ENCODE measurements at places on chromosomes 11 and 22. TPM values are rescaled to one million over a fixed set of nuclear protein-coding genes. Genes with fewer than 3 reads are reported as not detected.

- no peaks in the 10 kb centered on the region for H3K36me3 ChIP-seq
- DNase-seq, result peak; percentile 45
- peaks cover 56% of the 10 kb centered on the region for H3K4me1 ChIP-seq
These were observed 2.0 kb downstream of the CLCF1 start for GRCh38 chr11:67371189-67371910.

Gene DDI1
- not detected for total RNA-seq

DNA sequence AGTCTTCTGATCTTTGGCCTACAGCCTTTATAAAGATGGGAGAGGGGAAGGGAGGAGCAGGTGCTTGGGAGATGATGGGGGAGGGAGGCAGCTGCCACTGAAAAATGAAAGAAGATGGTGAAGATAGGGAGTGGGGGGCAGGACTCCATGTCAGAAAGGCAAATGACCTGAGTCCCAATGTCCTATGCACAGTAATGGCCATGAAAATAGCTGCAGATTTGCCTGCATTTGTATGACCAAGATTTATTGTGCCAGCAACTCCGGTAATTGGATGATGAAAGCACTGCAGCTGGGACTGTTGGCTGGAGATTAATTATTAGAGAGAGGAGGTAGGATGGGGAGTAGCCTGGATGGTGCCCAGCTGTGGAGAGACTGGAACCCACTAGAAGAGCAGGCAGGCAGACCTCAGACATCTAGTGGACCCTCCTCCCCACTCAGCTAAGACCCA lies 36.1 kb downstream of the NEU3 start:
- no peaks in the 10 kb centered on the region for H3K27me3 ChIP-seq
- no peaks in the 10 kb centered on the region for H3K4me1 ChIP-seq
- no peak for DNase-seq
- no peaks in the 10 kb centered on the region for H3K36me3 ChIP-seq
- H3K4me3 ChIP-seq, result no peak overlapping the region
- no peak overlapping the region for H3K27ac ChIP-seq

- no peak for DNase-seq
- peaks cover 5% of the 10 kb centered on the region for H3K4me1 ChIP-seq
- no peak overlapping the region for H3K27ac ChIP-seq
- no peaks in the 10 kb centered on the region for H3K36me3 ChIP-seq
These were observed 17.7 kb downstream of the CDKN1C start for GRCh38 chr11:2867722-2868505.

- no peaks in the 10 kb centered on the region for H3K36me3 ChIP-seq
- DNase-seq, result peak; percentile 6
- H3K27ac ChIP-seq, result no peak overlapping the region
- H3K4me1 ChIP-seq, result no peaks in the 10 kb centered on the region
- no peak overlapping the region for H3K4me3 ChIP-seq
These were observed 1031.8 kb downstream of the NTM start for GRCh38 chr11:132402071-132402684.

DNA sequence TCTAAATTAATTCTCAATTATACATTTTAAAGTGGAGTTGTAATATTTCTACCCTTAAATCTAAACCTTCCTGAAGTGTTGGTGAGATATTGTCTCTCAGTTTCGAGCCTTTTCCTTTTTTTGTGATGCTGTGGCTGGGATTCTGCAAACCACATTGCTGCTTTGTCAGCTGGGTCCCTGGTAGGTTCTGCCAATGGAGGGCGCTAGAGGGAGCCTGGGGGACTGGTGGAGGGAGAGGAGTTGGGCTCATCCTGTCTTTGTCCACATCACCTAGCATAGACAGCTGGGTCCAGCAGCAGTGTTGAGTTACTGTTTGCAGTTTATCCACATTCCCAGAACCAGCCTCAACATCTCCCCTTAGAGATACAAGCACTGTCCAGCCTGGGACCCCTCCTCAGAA lies 41.0 kb downstream of the TRAF6 start:
- no peaks in the 10 kb centered on the region for H3K36me3 ChIP-seq
- no peak overlapping the region for H3K4me3 ChIP-seq
- peak; percentile 42 for DNase-seq
- no peaks in the 10 kb centered on the region for H3K4me1 ChIP-seq
- H3K27ac ChIP-seq, result no peak overlapping the region

DNA sequence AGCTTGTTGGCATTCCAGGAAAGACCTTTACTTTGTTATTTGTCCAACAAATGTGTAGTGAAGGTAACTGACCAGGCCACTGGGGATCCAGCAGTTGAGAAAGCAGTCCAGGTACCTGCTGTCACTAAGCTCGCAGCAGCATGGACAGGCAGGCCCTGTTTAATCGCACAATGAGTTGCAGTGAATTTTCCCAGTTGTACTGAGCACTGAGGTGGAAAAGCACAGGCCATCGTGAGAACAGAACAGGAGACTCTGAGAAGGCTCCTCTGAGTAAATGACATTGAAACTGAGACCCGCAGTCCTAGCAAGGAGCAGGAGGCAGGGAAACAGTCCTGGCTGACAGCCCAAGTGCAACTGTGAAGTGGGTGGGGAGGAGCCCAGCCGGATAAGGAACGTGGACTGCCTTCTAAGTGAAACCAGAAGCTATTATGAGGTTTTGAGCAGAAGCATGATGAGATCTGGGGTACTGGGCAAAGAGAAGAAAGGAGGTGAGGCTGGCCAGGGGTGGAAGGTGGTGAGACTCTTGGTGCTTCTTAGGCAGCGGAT lies 39.8 kb upstream of the CDON start:
- H3K36me3 ChIP-seq, result no peaks in the 10 kb centered on the region
- no peaks in the 10 kb centered on the region for H3K27me3 ChIP-seq
- H3K27ac ChIP-seq, result no peak overlapping the region
- H3K4me1 ChIP-seq, result no peaks in the 10 kb centered on the region

DNA sequence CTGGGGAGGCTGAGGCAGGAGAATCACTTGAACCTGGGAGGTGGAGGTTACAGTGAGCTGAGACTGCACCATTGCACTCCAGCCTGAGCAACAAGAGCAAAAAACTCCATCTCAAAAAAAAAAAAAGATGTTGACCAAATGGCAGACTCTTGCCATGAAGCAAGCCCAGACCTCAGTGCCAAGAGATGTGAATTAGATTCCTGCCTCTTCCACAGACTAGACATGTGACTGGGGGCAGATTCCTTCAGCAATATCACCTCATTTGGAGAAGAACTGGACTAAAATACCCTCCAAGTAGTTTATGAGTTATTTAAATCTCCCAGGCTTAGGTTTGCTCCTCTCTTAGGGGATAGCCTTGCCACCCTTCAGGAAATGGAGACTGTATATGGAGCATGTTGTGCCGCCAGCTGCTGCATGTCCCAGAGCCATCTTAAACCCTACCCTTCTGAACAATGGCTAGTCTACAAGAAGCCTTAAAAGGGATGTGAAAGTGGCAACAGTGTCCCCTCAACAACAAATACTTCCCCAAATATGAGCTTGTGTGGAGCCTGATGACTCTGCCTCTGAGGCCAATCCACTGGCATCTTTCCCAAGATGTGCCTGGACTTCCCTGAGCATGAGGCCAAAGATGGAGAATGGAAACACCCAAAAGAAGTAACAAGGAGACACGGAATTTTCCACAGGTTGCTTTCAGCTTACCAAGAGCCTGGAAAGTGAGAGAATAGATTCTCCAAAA lies 763 bp upstream of the MS4A7 start:
- H3K4me3 ChIP-seq, result no peak overlapping the region
- DNase-seq, result no peak
- H3K27ac ChIP-seq, result no peak overlapping the region
- no peaks in the 10 kb centered on the region for H3K36me3 ChIP-seq
- H3K4me1 ChIP-seq, result peaks cover 7% of the 10 kb centered on the region

- H3K4me1 ChIP-seq, result no peaks in the 10 kb centered on the region
- no peaks in the 10 kb centered on the region for H3K36me3 ChIP-seq
- DNase-seq, result no peak
- H3K27ac ChIP-seq, result no peak overlapping the region
These were observed 109.8 kb upstream of the SYT13 start for GRCh38 chr11:45395947-45396346.

DNA sequence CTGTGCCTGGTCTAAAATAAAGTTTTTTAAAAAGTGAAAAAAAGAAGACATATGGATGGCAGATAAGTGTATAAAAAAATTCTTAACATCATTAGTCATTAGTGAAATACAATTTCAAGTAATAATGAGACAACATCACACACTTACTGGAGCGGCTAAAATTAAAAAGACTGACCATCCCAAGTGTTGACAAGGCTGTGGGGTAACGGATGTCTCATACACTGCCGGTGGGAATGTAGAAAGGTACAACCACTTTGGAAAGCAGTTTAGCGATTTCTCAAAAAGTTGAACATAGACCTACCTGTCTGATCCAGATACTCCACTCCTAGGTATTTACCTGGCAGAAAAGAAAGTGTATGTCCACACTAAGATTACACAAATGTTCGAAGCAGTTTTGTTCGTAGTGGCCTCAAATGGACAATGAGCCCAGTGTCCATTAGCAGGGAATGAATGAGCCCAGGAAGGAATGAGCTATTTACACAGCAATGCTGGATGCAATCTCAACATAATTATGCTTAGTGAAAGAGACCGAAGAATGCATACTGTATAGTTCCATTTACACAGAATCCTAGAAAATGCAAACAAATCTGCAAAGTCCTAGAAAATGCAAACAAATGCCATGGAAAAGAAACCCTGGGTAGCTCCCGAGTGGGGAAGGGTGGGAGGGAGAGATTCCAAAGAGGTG lies 6.7 kb upstream of the MUC2 start:
- H3K4me3 ChIP-seq, result no peak overlapping the region
- H3K27ac ChIP-seq, result no peak overlapping the region
- H3K4me1 ChIP-seq, result peaks cover 11% of the 10 kb centered on the region
- no peaks in the 10 kb centered on the region for H3K36me3 ChIP-seq
- DNase-seq, result no peak
- peaks cover 13% of the 10 kb centered on the region for H3K27me3 ChIP-seq

- H3K27ac ChIP-seq, result no peak overlapping the region
- H3K4me3 ChIP-seq, result no peak overlapping the region
- H3K27me3 ChIP-seq, result peaks cover 16% of the 10 kb centered on the region
- no peaks in the 10 kb centered on the region for H3K36me3 ChIP-seq
- no peak for DNase-seq
These were observed 70.2 kb upstream of the NAV2 start for GRCh38 chr11:19642185-19643158.

DNA sequence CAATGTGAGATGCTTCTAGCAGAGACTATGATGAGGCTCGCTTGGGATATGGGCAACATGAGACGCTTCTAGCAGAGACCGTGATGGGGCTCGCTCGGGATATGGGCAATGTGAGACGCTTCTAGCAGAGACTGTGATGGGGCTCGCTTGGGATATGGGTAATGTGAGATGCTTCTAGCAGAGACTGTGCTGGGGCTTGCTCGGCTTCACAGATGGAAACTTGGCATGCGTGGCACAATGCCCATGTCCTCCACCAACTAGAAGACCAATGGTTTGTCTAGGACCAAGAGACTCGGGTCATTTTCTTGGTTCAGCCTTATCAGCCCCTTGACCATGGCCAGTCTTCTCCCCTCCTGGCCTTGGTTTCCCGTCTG lies 7.1 kb downstream of the MYEOV start:
- no peak for DNase-seq
- peaks cover 53% of the 10 kb centered on the region for H3K4me1 ChIP-seq
- H3K4me3 ChIP-seq, result no peak overlapping the region
- H3K36me3 ChIP-seq, result no peaks in the 10 kb centered on the region
- H3K27me3 ChIP-seq, result no peaks in the 10 kb centered on the region
- no peak overlapping the region for H3K27ac ChIP-seq

DNA sequence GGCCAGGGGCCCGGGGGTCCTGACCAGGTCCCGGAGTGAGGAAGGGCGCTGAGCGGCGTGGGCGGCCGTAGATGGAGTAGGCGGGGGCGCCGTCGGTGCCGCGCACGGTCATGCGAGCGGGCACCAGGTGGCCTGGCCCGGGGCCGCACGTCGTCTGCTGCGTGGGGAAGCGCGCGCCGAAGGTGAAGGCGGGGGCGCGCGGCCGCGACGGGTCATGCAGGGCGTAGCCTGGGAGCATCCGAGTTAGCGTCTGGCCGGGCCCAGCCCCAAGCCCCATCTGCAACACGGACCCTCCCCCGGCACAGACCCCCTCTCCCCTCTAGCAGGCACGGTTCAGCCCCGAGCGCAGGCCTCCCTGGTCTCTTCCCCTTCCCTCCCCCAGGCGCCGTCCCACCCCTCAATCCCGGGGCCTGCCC lies 1.7 kb upstream of the TYMP start:
- peaks cover 20% of the 10 kb centered on the region for H3K36me3 ChIP-seq
- DNase-seq, result peak; percentile 85
- H3K4me1 ChIP-seq, result peaks cover 36% of the 10 kb centered on the region

GRCh38 chr22:24952837-24953383 lies 394 bp downstream of the KIAA1671 start:
- DNase-seq, result no peak
- H3K4me1 ChIP-seq, result peaks cover 17% of the 10 kb centered on the region
- H3K36me3 ChIP-seq, result no peaks in the 10 kb centered on the region
- no peak overlapping the region for H3K27ac ChIP-seq

DNA sequence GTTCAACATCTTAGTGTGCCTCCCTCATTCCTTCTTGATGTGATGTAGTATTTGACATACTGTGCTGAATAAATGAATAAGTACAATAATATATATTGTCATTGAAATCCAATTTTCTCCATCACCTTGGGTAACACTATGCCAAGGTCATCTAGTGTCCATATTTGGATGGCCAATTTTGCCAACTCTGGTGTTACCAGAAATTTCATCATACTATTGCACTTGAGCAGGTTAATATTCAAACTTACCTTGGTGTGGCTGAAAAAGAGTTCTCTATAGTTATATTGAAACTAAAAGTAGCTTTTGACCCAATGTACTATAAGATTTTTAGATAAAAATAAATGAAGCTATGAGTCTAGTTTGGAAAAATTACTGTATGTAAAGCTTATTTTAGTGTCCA lies 98.2 kb upstream of the SLC6A5 start:
- H3K4me1 ChIP-seq, result peaks cover 7% of the 10 kb centered on the region
- H3K27ac ChIP-seq, result peak overlapping the region; percentile 23
- H3K36me3 ChIP-seq, result peaks cover 50% of the 10 kb centered on the region

- H3K27me3 ChIP-seq, result no peaks in the 10 kb centered on the region
- no peaks in the 10 kb centered on the region for H3K36me3 ChIP-seq
- no peak for DNase-seq
- no peak overlapping the region for H3K4me3 ChIP-seq
- no peak overlapping the region for H3K27ac ChIP-seq
These were observed 377.1 kb upstream of the ISX start for GRCh38 chr22:34688825-34689224.

GRCh38 chr11:70146895-70147520 lies 56.1 kb upstream of the FADD start:
- H3K4me3 ChIP-seq, result no peak overlapping the region
- no peak overlapping the region for H3K27ac ChIP-seq
- peaks cover under 1% of the 10 kb centered on the region for H3K4me1 ChIP-seq

Gene MFRP
- total RNA-seq, result not detected
